ENCODE measurements at places on chromosomes 4 and X. TPM values are rescaled to one million over a fixed set of nuclear protein-coding genes. Genes with fewer than 3 reads are reported as not detected.

GRCh38 chr4:6815029-6815836 lies 32.7 kb downstream of the KIAA0232 start:
- no peak for DNase-seq

- DNase-seq, result no peak
These were observed 290.3 kb upstream of the LDB2 start for GRCh38 chr4:17188547-17189400.

GRCh38 chr4:132827522-132827921 lies 321.6 kb upstream of the PCDH10 start:
- DNase-seq, result no peak

The DMRTC1B gene
- not detected for total RNA-seq

The SPON2 gene
- 15.6 TPM for total RNA-seq

DNA sequence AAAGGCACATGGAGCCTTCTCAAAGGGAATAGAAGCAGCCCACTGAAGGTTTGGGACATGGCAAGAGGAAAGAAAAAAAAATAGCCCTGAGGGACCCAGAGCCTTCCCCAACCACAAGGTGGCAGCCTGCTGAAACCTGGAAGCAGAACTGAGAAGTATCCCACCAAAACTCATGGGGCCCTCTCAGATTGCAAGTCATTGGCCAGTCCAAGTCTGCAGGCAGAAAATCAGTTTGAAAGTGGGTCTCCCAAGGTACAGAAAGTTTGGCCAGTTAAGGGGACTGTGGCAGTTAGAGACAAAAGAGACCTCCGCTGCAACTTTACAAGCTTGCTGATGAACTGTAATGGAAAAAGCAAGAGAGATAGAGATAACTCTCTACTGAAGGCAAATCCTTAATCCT lies 155.8 kb downstream of the ANTXR2 start:
- peak; percentile 50 for DNase-seq

DNA sequence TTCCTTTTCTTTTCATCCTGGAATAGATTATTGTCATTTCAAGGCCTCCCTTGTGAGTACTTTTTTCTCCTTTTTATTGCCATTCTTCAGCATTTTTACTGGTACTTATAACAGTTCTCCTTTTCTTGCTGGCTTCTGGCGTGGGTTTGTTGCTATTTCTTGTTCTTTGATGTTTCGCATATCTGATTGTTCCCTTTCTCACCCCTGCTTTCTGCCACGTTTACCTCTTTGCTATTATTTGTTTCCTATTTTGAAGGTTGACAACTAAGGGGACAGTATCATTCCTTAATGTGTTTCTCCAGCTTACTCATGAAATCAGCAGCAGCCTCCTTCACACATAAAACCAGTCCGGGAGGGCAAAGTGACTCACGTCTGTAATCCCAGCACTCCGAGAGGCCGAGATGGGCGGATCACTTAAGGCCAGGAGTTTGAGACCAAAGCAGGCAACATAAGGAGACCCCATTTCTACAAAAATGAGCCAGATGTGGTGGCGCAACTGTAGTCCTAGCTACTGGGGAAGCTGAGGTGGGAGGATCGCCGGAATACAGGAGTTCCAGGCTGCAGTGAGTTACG lies 72.6 kb downstream of the DMD start:
- DNase-seq, result no peak

- peak; percentile 78 for DNase-seq
These were observed 657 bp upstream of the ANKRD50 start for GRCh38 chr4:124713185-124713592.

DNA sequence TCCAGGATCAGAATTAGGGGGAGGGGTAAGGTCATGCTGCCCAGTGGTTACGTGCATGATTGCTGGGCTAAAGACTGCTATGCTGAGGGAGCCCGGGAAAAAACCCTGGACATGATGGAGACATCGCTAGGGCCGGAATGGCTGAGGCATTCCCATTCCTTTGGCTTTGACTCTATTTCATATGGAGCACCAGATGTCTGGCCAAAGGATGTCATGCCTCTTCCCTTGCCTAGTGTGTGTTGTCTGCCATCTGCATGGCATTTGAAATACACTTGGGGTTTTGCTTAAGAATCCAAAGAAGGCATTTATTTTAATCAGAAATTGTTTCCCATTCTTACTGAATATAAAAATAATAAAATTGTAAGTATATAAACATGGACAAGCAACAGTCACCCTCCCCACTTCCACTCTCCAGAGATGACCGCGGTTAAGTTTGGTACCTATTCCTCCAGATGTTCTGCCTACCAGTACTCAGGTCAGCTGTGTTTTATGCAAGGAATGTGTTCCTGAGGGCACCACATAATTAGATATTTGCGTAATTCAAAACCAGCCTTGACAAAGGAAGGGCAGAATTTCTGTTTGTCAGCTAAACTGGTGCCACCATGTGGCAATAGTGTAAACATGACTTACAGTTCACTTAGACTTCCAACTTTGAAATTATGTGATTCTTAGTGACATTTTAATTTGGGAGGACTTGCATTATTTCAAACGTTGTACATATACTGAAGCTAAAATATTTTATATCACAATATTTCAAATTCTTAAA lies 105.9 kb downstream of the CT47B1 start:
- DNase-seq, result no peak

GRCh38 chr4:113169368-113169767 lies 119.9 kb downstream of the ANK2 start:
- DNase-seq, result no peak

DNA sequence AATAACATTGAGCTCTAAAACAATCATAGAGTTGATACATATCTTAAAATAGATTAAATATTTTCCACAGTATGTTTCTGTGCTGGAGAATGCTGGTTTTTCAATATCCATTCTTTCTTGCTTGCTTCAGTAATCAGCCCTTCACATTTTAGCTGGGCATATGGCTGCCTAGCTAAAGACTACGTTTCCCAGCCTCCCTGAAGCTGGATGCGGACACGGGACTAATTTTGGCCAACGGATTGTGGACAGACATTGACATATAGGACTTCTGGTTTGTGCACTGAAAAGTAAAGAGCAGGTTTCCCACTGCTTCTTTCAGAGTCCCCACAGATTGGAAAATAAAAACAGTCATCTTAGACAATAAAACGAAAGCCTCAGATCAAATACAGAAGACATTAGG lies 97.3 kb downstream of the COL25A1 start:
- no peak for DNase-seq

DNA sequence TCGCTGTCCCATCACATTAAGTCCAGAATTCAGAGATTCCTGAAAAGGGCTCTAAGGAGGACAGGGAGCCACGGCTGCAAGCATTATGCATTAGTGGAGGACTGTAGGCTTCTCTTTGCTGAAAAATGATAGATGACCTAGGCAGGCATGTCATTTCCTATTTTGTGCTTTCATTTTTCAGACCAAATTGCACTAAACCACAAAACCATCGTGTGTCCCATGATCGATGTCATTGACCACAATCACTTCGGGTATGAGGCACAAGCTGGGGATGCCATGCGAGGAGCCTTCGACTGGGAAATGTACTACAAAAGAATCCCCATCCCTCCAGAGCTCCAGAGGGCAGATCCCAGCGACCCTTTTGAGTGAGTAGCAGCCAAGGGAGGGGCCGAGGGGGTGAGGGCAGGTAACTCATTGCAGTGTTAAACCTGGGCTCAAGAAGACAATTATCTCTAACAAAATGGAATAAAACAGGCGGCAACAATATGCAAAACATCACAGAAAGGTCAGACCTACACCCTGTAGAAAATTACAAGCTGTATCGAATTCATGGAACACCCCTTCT lies 355.2 kb upstream of the GALNT7 start:
- DNase-seq, result no peak

The UBE2K gene
- 57.7 TPM for total RNA-seq

The SHROOM4 gene
- total RNA-seq, result 9.4 TPM

DNA sequence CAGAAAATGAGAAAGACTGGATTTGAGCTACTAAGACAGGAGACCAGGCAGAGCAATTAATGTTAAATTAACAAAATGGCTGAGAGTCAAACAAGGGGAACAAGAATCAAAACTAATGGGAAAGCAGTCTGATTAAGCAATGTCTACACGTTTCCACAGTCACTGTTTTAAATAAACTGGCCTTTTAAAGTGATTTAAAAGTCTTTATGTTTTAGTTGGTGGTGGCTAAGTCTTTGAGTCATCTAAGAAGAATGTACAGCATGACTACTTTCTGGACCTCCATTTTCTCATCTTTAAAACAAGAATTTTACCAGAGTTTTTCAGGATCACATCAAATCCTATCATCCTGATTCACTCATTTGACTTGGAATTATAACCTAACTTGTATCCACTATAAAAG lies 233.8 kb downstream of the ENOX2 start:
- no peak for DNase-seq

- no peak for DNase-seq
These were observed 58.2 kb upstream of the MSN start for GRCh38 chrX:65609237-65609636.

GRCh38 chrX:115437841-115438595 lies 123.0 kb upstream of the PLS3 start:
- DNase-seq, result no peak

GRCh38 chr4:54107951-54108748 lies 8.2 kb downstream of the GSX2 start:
- DNase-seq, result no peak

DNA sequence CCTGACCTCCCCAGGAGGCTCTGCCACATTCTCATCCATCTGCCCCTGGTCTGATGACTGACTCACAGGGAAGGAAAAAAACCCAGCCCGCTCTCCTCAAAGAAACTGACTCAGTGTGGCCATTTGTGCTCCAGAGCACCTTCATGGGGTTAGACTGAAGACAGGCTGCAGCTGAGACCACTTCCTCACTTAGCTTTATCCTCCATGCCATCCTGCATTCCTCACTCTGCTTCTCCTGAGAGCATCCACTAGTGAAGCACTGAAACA lies 35.9 kb upstream of the HPSE start:
- DNase-seq, result no peak

DNA sequence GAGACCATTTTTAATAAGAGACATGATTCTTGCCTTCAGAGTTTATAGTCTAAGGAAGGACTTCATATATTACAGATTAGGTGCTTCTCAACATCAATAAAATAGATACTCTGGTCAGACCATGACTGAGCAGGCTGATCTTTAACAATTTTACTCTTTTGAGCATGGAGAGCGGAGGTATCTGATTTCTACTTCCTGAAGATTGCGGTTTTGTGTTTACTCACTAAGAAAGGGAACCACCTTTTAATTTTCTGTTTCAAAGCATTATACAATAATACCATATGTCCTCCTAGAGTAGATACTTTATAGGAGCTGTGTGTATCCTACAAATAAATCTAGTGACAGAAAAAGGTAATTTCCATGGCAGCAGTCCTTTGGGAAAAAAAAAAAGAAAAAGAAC lies 12.5 kb downstream of the MORC4 start:
- no peak for DNase-seq

DNA sequence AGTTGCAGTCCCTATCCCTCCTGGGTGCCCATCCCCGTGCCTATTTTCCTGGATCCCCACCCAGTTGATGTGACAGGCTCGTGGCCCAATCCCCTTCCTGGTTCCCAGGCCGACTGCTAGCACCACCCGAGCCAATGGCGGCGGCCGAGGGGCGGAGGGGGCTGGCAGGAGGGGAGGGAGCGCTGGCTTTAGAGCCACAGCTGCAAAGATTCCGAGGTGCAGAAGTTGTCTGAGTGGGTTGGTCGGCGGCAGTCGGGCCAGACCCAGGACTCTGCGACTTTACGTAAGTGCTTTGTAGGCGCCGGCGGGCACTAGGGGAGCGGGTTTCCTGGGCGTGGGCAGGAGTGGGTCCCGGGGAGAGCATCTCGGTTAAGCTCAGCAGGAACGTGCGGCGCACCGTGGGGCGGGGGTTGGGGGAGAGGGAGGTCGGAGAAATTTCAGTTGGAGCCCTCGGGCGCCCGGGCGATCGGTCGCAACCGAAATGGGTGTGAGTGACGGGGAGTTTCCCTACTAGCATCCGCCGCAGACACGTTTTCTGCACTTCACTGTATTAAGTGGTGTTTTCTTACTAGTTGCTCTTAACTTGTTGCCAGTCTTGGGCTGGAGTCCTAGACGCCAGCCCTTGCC lies at the start of gene PLS3:
TSS of gene PLS3 (plus strand) at position 197 of the 627 bp plus-strand sequence. CDS start 49,077 bp downstream, outside the sequence.
- DNase-seq, result peak; percentile 91

- no peak for DNase-seq
These were observed 9.0 kb downstream of the KLHL8 start for GRCh38 chr4:87211249-87211952.

DNA sequence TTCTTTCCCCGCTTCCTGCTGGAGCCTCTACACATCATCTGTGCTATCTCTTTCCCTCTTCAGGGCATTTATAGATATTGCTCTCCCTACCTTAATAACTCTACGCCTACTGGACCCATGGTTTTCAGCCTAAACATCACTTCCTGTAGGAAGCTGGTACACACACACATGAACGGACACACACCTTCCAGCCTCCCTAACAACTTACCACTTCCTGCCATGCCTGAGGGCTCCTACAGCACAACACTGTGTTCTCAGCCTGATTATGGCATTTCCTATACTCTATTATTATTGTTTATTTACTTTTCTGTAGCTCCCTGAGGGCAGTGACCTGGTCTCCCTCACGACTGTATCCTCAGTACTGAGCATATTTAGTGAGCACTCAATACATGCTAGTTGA lies 163.6 kb upstream of the MAP3K15 start:
- no peak for DNase-seq

- DNase-seq, result no peak
These were observed 67.8 kb upstream of the SCML1 start for GRCh38 chrX:17669458-17669857.

The ODAPH gene
- total RNA-seq, result not detected

The FGF5 gene
- 0.91 TPM for total RNA-seq

GRCh38 chrX:119273420-119274192 lies 37.5 kb downstream of the PGRMC1 start:
- DNase-seq, result peak; percentile 61

The HAUS7 gene
- total RNA-seq, result 18.6 TPM

DNA sequence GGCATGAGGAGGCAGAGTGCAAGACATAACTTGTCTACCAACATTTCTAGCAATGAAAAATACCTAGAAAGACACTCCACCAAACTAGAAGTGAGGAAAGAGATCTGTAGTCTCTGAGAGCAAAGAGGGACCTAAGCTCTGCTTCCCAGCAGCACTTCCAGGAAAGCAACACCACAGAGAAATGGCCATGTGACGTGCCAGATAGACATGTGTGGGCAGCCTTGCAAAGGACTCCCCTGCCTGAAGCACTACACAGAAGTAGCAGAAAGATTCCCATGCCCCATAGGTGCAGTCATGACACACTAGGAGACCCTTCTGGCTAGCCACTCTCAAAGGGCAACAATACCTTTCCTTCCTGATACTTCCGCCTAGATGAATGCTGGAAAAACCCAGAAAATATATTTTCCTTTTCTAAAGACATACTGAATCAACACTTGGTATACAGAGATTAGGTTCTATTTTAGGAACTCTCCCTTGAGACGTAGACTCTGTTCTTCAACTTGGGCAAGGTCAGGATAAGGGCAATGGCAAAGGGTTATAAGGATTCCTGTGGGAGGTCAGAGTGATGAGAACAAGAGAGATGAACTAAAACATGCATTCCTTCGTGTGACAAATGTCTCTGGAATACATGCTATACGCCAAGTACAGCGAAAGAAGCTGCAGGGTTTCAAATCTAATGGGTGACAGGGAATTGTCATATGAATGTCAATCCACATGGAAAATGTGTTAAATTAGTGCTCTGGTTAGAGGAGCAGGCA lies 187.5 kb upstream of the ETNPPL start:
- no peak for DNase-seq

The NSUN7 gene
- 1.5 TPM for total RNA-seq

Measured in Right ventricle myocardium superior (tissue), 1 donor.